ENCODE measurements at places on chromosomes 7 and 10.

DNA sequence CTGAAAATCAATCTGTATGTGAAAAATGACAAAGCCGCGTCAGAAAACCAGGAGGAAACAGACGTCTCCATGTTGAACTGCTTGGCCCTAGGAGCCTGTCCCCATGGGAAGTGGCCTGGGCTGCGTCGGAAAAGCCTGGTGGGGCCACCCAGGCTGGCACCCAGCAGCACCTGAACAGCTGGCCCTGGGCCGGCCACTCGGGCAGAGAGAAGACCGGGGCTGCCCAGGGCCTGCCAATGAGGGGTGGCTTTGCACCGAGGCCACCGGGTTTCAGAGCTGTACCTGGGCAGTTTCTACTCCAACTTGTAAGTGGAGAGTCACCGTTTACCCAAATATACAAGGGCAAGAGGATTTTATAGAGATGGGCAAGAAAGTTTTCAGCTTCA is 1.1 kb upstream of the FUOM start:
- DNase-seq, result no peak

- DNase-seq, result no peak
Measured at GRCh38 chr7:133369130-133369529, 116.3 kb downstream of the EXOC4 start.

GRCh38 chr7:121397361-121397760 is 1.3 kb upstream of the FAM3C start:
- DNase-seq, result no peak

DNA sequence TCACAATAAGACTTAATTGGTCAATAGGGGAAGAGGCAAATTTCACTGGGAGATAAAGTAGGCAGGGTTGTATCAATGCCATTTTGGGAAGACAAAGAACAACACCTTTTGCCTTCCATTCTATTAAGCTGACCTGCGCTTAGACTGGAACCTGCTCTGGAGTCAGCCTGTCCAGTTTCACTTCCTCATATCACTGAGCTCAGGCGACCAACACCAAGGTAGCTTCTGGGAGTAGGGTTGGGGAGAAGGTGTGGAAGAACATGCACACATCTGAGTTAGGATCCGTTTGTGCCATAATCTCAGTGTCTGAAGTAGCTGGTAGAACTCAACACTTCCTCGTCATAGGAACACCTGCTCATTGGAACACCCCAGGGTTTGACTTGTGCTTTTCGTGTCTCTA is 527.4 kb upstream of the IGFBP3 start:
- DNase-seq, result no peak

DNA sequence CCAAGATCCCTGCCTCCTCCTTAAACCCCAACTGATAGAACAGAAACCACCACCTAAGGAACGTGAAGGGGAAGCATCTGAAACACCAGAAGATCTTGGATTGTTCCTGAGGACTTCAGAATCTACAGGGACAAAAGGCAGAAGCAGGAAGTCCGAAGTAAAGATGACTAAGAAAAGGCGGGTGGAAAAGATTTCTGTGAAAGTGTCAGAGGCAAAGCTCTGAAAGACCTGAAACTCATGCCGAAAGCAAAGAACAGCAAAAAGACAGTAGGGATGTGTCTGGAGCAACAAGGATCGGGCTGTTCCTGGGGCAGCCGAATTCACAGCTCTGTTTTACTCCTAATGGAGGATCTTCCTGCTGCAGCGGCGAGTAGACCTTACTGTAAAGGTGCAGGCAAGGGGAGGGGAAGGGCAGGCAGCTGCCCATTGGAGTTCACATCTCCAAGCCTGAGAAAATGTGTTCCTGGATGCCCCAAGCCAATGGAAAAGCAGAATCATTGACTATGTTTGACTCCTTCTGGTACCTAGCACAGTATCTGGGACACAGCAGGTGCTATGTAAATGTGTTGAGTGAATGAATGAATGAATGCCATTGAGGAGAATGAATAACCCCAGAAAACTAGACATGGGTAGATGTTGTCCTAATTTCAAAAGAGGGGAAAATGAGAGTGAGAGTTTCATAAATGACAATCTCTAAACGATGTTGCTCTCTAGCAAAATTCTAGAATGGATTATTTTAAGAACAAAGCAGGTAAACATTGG is 40.4 kb downstream of the PDIA4 start:
- DNase-seq, result no peak

DNA sequence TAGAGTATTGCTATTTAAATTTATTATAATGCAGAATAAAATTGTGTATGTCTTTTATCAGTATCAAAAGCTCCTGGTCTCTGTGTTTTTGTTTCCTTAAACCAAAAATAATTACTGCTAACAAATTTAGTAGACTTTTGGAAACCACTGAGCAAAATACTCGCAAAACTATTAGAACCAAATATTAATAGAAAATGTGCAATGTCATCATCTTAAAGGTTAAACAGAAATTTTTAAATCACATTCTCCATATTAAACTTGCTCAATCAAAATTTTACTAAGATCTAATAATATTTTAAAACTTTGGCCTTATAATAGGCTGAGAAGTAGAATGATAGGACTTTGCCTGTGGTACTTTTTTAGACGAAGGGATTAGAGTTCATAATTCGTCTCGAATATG is 48.4 kb downstream of the AASS start:
- DNase-seq, result no peak

DNA sequence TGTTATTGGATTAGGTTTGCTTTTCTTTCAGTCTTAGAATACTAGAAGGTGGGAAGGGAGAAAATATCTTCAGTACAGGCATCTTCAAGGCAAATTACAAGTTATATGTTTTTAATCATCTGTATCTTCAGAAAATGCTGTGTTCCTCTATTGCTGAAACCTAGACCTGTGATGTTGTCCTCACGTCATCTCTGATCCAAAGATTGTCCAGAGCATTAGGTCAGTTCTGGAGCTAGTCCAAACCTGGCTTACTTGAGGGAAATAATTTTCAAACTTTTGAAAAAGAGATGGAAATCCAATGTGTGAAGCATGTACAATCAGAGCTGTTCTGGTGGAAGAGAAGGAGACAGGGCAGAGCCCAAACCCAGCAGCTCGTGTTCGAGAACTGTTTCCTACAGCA is 217.3 kb downstream of the ZEB1 start:
- DNase-seq, result no peak

- DNase-seq, result no peak
Measured at GRCh38 chr10:14558025-14558424, 216.7 kb downstream of the FAM107B start.

DNA sequence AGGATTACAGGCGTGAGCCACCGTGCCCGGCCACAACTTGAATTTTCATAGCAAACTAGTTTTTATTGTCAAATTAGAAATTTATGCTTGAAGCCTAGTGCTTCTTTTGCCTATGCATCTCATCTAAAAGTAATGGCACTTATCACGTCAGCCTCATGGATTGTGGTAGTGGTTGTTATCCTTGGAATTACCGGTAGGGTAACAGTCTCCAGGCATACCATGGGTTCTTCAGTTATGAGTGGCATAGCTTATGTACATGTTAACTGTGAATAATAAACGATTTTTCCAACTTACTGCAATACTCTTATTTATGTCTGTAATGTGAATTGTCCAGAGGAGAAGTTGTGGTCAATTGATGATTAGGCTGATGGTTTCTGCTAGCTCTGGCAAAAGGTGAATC is 63.1 kb downstream of the BMPR1A start:
- DNase-seq, result no peak

DNA sequence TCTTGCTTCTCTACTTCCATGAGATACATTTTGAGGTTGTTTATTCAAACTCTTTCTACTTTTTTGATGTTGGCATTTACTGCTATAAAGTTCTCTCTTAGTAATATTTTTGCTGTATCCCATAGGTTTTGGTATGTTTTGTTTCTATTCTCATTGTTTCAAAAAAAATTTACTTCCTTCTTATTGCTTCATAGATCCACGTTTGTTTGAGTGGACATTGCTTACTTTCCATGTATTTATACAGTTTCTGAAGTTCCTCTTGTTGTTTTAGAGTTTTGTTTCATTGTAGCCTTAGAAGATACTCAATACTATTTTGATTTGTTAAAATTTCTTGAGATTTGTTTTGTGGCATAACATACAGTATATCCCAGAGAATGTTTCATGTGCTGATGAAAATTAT is 13.7 kb downstream of the TAS2R40 start:
- no peak for DNase-seq

DNA sequence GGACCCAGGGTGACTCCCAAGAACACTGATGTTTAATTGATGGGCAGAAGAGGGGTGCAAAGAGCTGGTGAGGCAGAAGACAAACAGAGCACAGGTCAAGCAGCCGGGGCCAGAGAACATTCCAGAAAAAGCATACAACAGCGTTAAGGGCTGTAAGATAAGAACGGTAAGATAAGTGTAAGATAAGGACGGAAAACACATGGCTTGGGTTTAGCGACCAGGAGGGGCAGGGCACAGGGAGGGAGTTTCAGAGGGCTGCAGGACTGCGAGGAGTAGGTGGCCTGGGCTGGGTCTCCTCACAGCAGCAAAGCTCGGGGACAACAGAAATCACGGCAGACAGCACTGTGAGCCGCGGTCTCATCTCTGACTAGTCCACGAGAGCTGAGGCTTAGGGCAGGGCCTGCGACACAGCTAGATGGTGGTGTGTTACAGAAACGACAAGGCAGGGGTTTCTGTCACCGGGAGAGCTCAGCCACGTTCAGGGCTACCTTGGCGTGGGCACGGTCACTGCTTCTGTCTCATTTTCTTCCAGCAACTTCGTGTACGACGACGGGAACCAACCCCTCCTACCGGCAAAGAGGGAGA is 24.6 kb downstream of the BRI3 start:
- no peak for DNase-seq

DNA sequence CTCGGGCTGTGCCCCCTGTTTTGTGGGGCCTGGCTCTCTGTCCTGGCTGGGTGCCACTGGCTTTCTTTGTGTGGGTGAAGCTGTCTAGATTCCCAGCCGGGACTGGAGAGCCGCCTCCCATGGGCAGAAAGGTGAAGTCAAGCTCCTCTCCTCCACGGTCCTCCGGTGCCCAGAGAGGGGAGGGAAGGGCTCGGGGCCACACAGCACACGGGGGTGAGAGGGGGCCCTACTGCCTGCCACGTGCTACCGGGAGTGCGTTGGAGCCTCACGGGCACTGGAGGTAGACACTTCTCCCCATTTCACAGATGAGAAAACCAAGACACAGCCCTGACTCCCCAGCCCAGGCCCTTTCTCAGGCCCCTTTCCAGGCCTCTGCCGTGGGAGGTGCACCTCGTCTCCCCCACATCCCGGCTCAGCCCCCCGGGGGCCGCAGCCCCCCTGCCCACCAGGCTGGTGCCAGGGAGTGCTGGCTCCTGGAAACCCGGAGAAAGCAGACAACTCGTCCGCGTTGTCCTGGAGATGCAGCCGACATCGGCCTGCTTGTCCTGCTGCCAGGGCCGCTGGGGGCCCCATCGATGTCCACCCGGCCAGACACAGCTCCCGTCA is 55.8 kb downstream of the UNCX start:
- no peak for DNase-seq

GRCh38 chr7:89661876-89662275 is 492.4 kb upstream of the STEAP1 start:
- no peak for DNase-seq

DNA sequence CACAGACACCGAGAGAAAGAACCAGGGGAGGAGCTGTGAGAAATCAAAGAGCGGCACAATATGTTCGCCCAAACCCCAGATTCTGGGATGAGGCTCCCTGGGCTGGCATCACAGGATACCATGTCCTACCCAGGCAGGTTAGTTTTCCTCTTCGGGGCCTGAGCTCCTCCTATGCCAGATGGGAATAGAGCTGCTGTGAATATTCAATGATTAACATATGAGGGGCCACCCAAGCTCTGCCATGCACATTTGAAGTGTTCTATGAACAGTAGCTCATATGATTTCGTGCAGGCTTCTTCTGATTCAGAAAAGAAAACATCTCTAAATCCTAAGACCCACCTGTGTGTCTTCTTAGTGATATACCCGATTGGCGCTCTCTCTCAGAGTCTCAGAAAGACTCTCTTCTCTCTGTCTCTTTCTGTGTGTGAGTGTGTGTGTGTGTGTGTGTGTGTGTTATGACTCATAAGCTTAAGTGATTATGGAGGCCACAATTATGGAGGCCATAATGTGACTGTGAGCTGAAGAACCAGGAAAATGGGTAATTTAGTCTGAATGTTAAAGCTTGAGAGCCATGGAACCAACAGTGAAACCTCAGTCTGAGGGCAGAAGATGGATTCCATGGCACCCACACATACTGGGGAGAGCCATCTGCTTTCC is 220.5 kb downstream of the KLF6 start:
- DNase-seq, result no peak

GRCh38 chr7:34123316-34123715 is 218.0 kb downstream of the BMPER start:
- DNase-seq, result no peak

GRCh38 chr10:110355141-110355831 is 50.6 kb upstream of the SMNDC1 start:
- no peak for DNase-seq

GRCh38 chr10:116608686-116609594 is 11.8 kb upstream of the PNLIPRP2 start:
- DNase-seq, result no peak

DNA sequence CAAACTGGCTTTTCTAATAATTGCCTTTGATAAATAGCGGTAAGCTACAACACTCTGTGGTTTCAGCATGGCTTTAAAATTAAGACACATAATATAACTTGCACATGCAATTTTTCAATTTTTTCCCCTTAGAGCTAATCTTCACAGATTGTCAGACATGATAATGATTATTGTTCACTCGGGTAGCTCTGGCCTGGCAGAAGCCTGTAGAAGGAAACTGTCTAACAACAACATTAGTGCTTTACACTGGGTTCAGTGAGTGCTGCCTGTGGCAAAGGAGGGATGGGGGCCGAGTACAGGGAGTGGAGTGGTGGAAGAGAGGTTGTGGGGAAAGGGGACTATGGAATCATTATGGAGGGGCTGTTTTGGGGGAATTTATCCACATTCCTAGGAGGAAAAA is 67.2 kb upstream of the AUTS2 start:
- DNase-seq, result no peak

DNA sequence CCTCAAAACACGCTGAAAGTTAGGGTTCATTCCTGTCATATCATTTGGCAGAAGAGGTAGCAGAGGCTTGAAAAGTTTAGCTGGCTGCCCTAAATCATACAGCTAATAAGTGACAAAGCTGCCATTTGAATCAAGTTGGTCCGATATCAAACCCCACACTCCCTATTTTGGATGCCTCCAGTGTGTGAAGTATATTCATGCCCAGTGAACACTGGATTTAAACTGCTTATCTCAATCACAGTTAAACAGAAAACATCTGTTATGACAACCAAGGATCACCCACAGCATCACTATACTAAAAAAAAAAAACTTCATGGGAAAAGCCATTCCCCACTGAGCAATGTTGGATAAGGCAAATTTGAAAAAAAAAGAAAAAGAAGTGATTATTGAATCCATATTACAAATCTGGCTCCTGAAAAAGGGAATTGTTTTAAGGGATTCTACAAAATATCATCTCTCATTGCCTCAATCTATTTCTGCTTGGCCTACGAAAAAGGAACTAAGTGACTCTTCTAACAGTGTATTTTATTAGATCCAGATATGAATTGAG is 48.3 kb downstream of the ABCB1 start:
- DNase-seq, result no peak

DNA sequence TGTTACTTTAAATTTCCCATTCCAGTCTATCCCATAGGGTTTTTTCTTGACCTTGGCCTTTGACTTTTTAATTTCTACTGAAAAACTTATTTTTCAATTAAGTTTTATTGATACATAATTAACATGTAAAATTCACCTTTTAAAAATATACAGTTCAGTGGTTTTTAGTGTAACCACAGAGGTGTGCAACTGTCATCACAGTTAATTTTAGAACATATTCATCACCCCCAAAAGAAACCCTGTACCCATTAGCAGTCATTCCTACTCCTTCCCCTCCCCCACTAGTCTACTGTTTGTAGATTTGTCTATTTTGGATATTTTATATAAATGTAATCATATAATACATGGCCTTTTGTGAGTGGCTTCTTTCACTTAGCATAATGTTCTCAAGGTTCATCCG is 96.5 kb upstream of the GJD4 start:
- no peak for DNase-seq
